Cardiac septum (tissue), 1 donor: ENCODE measurements at places on chromosomes 7 and 10. TPM values are rescaled to one million over a fixed set of nuclear protein-coding genes. Genes with fewer than 3 reads are reported as not detected.

The NOD1 gene
- total RNA-seq = 13.2 TPM

The ABCB4 gene
- total RNA-seq = 9.8 TPM

The EEF1AKMT2 gene
- total RNA-seq = 14.6 TPM

The MRLN gene
- not detected for total RNA-seq

The GPC2 gene
- 0.92 TPM for total RNA-seq

The PRKAG2 gene
- 106 TPM for total RNA-seq

The MTURN gene
- total RNA-seq = 49.3 TPM

The ELMO1 gene
- total RNA-seq = 11.4 TPM

The DPP6 gene
- total RNA-seq = not detected

The METTL27 gene
- total RNA-seq = 0.35 TPM

The PTPRN2 gene
- 0.92 TPM for total RNA-seq

The ANKMY2 gene
- 36.5 TPM for total RNA-seq

The GSDME gene
- total RNA-seq = 7.5 TPM

The COL1A2 gene
- 170 TPM for total RNA-seq

The TMEM184A gene
- 0.08 TPM for total RNA-seq

The HEPACAM2 gene
- total RNA-seq = not detected

The DYDC2 gene
- not detected for total RNA-seq

The CALML5 gene
- not detected for total RNA-seq
